IMR-90 (cell line): ENCODE measurements at places on chromosomes 1 and 21. TPM values are rescaled to one million over a fixed set of nuclear protein-coding genes. Genes with fewer than 3 reads are reported as not detected.
A peak's percentile ranks its signal among the peaks of the same experiment; 100 is the strongest.

GRCh38 chr1:45793942-45794604 lies 9.3 kb upstream of the MAST2 start:
- H3K27me3 ChIP-seq: no peaks in the 10 kb centered on the region
- DNase-seq: no peak
- H3K4me3 ChIP-seq: no peak overlapping the region

The ACKR1 gene
- total RNA-seq: not detected in 2 replicates

- H3K27ac ChIP-seq: no peak overlapping the region
- H3K4me1 ChIP-seq: no peaks in the 10 kb centered on the region
- H3K27me3 ChIP-seq: no peaks in the 10 kb centered on the region
- DNase-seq: no peak
- no peaks in the 10 kb centered on the region for H3K36me3 ChIP-seq
Measured at GRCh38 chr1:3333903-3334302, 120.6 kb upstream of the ARHGEF16 start.

DNA sequence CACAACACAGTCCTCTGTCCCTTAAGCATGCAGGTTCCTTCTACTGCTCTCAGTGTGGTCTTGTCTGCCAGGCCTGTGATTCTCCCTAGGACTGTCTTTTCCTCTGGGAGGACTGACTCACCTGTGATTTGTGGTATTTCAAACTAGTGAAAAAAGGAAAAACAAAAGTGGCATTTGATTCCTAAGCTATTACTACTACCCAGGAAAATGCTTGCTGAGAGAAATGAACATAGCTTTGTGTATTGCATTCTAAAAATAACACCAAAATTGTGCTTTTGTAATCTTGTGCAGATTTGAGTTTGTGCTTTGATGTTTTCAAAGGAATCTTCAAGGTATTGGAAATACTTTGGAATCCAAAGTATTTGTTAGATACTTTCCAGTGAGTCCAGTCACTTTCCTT lies 57.0 kb downstream of the GPR161 start:
- no peaks in the 10 kb centered on the region for H3K27me3 ChIP-seq
- peak; percentile 65 for DNase-seq
- no peak overlapping the region for H3K4me3 ChIP-seq
- peaks cover 20% of the 10 kb centered on the region for H3K36me3 ChIP-seq
- no peak overlapping the region for H3K27ac ChIP-seq

The LAPTM5 gene
- total RNA-seq: under 0.01 TPM in 1 of 2 replicates, not detected in the other
